ENCODE measurements at places on chromosomes 4 and X.
A peak's percentile ranks its signal among the peaks of the same experiment; 100 is the strongest.

GRCh38 chrX:51151734-51152133 is 180.9 kb upstream of the NUDT10 start:
- DNase-seq: no peak

GRCh38 chr4:146368209-146368608 is 153.5 kb downstream of the SLC10A7 start:
- DNase-seq: no peak

DNA sequence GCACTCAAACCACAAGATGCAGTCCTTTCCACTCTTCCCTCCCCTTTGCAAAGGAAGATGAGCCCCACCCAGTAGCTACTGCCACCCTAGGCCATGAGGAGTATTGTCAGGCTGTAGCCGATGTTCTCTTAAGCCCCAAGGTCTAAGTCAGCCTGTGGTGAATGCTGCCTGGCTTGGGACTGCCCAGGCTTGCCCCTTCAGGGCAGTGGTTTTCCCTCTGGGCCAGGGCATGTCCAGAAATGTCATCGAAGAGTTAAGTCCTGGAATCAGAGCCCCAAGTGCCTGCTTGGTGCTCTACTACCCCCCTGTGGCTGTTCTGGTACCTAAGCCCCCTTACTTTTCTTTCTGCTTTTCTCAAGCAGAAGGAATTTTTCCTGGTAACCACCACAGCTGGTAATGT is 11.8 kb upstream of the PGK1 start:
- DNase-seq: no peak

GRCh38 chrX:40792433-40792832 is 57.1 kb upstream of the MED14 start:
- DNase-seq: no peak

DNA sequence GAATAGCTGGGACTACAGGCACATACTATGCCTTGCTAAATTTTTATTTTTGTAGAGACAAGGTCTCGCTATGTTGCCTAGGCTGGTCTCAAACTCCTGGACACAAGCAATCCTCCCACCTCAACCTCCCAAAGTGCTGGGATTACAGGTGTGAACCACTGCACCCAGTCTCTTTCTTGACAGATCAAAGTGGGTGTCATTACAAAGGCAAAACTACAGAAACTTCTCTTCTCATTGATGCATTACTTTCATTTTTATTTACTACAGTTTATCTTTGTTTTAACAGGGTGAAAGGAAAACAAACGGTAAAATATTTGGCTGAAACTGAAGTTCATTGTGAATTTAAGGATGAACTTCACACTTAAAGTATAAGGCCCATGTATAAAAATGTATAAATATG is 74.6 kb downstream of the NAF1 start:
- DNase-seq: no peak

DNA sequence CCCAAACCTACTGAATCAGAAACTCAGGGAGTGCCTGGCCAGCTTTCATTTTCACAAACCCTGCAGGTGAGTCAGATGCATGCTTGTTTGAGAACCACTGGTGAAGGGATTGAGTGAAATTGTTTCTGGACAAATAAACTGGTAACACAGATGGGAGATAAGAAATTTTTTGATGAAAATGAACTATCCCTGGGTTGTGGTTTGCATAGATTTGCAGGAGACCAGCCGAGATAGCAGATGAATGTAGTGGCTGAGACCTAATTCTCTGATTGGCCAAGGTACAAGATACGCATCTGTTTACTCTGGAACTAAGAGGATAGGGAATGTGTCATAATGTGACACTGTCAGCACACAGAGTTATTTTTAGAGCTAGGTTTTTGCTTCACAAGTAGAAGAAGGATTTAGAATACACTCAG is 117.8 kb upstream of the NOCT start:
- DNase-seq: peak; percentile 20

Data from urothelium cell line (cell line).